Stimulated activated CD4-positive, alpha-beta T cell treated with anti-CD3 and anti-CD28 coated beads, TNF-alpha, amount 100 ng/mL, for 1 hour (primary cell): ENCODE measurements at places on chromosomes 13 and 19.

- DNase-seq = no peak
Observed at GRCh38 chr19:29837448-29837981, 25.7 kb downstream of the CCNE1 start.

GRCh38 chr13:83884141-83884540, 1.9 kb upstream of the SLITRK1 start:
- no peak for DNase-seq

GRCh38 chr19:45774765-45775164, 5.7 kb upstream of the SIX5 start:
- DNase-seq = no peak

GRCh38 chr13:42400188-42400833, 128.4 kb downstream of the AKAP11 start:
- no peak for DNase-seq

DNA sequence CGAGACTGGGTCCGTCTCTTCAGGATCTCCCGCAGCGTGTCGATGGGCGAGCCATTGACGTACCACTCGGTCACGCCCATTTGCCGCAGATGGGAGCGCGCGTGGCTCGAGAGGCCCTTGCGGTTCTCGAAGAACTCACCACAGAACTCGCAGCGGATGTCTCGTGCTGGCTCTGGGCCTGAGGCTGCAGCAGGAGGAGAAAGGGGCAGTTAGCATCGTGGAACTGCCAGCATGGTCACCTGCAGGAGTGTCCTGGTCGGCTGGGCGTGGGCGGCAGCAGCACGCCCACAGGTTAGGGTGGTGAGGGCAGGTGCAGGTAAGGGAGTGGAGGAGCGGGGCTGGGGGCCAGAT, 8.5 kb upstream of the AKAP8L start:
- DNase-seq = no peak

- DNase-seq = no peak
Observed at GRCh38 chr13:49625392-49626079, 2.8 kb upstream of the ARL11 start.

- DNase-seq = no peak
Observed at GRCh38 chr19:14198384-14199376, 7.3 kb downstream of the ADGRL1 start.

DNA sequence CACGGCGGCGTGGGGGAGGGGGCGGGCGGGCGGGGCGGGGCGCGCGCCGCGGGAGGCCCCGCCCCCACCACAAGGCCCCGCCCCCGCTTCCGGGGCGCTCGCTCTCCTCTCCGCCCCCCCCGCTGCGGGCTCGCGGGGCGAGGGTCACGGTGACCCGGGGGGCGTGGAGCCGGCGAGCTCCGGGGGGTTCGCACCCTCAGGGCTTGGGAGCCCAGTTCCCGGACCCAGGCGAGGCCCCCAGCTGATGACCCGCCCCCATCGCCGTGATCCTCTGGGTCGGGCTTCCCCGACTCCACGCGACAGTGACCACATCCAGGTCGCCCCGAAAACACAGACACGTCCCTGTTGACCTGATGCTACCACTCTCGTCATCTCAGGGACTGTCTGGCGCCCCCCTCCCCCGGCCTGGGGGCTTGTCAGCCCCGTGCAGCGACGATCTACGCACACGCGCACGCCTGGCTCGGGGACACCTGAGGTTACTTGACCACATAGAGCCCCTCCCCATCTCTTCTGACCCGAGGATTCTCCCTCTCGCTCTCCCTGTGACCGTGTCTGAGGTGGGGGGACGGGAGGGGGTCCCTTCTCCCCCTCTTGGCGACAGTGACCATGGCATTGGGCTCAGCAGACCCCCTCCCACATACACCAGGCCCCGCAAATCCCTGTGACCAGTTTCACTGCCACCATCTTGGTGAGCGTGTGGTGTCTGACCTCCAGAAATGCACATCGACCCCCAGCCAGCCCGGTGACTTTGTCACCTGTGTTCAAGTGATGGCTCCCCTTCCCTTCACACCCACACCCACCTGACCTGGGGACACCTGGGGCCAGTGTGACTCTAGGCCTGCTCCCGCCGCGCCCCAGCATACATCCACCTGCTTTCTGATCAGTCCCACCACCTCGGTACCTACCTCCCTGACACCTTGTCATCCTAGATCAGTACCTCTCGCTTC, 670 bp downstream of the MAP2K7 start:
- peak; percentile 37 for DNase-seq

DNA sequence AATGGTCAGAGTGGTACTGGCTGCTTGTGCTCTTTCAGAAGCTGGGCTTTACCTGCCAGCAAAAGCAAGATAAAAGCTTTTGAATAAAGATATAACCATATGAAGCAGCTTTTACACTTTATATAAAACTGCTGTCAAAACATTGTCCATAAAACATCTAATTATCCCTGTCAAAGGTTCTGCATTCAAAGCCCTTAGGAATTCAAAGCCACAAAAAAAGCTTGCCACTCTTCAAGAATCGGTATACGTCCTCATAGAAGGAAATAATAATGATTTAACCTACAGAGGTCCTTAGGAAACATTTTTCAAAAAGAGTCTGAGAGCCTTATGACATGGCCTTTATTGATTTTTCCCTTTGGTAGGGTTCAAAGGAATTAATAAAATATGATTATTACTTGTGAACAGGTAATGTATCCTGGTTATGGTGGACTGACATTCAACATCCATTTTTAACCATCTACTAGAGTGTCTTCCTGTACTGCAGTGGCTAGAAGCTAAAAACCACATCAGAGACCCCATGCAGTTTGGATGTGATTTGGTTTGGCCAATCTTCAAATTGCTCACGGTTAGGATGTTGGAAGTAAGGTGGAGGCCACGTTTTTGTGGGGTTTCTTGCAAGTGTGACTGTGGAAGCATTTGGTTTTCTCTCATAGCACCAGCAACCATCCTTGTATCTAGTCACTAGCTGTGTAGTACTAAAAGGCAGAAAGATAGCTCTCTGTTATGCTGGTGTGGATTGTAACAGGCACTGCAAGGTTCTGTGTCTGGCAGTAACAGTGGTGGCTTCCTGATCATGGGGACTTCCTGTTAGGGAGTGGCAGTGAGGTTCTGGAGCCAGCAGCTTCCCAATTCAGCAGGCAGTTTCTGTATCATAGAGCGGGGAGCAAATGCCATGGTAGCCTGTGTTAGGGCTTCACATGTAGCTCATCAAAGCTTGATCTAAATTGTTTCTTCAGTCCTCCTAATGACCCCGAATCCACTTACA, 441.5 kb downstream of the DIAPH3 start:
- DNase-seq = no peak

DNA sequence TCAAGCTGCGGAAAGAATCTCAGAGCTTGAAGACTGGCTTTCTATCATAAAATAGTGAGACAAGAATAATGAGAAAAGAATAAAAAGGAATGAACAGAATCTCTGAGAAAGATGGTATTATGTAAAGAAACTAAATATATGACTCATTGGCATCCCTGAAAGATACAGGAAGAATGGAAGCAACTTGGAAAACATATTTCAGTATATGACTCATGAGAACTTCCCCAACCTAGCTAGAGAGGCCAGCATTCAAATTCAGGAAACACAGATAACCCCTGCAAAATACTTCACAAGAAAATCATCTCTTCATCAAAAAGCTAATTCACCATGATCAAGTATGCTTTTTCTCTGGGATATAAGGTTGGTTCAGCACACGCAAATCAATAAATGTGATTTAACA, 2318.0 kb downstream of the PCDH9 start:
- no peak for DNase-seq

GRCh38 chr13:25291691-25292090, 4.4 kb upstream of the MTMR6 start:
- DNase-seq = no peak

DNA sequence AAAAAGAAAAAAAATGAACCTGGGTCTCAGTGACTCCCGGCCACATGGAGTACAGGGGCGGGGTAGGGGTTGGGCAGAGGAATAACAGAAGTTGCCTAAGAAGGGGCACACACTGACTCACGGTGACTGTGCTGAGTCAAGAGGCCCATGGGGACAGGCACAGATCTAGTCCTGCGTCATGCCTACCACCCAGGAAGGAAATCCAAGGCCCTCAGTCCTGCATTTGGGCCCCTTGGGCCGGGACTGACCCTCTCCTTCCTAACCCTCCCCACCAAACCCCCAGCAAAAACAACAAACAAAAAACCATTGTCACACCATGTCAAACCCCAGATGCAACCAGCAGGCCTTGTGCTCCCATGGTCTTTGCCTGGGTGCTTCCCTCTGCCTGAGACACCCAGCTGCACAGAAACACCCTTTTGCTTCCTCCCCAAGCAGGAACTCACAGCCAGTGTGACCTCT, 9.6 kb upstream of the NOTCH3 start:
- no peak for DNase-seq

DNA sequence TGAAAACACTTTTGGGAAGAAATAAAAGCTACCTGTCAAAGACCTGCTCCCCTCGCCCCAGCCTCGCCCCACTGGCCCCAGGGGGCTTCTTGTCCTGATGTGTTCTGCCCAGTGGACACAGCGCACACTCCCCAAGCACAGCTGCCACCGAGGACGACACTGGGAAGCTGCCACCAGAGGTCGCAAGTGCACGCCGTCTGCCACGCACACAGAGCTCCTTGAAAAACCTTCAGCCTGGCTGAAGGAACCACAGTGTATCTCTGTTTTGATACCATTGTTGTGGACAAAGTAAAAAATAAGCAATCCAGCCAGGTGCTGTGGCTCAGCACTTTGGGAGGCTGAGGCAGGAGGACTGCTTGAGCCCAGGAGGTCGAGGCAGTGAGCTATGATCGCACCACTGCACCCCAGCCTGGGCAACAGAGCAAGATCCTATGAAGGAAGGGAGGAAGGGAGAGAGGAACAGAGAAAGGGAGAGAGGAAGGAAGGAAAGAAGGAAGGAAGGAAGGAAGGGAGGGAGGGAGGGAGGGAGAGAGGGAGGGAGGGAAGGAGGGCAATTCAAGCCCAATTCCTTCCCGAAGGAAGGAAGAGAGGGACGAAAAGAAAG, 57.3 kb downstream of the CEBPG start:
- DNase-seq = peak; percentile 54

DNA sequence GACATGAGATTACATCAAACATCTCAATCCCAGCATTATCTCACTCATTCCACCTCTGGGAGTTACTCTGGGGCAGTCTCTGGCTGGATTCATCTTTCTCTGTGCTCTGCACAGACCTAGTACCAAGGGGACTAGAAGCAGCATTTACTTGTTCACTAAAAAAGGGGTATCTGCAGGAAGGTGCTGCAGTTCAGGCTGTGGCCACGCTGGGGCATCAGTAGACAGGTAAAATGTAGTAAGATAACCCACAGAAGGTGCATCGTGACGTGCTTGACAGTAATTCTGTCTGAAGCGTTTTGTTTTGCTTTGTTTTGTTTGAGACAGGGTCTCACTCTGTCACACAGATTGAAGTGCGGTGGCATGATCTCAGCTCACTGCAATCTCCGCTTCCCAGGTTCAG, 29.3 kb downstream of the ZNF564 start:
- no peak for DNase-seq
